Bone marrow (tissue), 2 donors: ENCODE measurements at places on chromosomes 16 and 17.

DNA sequence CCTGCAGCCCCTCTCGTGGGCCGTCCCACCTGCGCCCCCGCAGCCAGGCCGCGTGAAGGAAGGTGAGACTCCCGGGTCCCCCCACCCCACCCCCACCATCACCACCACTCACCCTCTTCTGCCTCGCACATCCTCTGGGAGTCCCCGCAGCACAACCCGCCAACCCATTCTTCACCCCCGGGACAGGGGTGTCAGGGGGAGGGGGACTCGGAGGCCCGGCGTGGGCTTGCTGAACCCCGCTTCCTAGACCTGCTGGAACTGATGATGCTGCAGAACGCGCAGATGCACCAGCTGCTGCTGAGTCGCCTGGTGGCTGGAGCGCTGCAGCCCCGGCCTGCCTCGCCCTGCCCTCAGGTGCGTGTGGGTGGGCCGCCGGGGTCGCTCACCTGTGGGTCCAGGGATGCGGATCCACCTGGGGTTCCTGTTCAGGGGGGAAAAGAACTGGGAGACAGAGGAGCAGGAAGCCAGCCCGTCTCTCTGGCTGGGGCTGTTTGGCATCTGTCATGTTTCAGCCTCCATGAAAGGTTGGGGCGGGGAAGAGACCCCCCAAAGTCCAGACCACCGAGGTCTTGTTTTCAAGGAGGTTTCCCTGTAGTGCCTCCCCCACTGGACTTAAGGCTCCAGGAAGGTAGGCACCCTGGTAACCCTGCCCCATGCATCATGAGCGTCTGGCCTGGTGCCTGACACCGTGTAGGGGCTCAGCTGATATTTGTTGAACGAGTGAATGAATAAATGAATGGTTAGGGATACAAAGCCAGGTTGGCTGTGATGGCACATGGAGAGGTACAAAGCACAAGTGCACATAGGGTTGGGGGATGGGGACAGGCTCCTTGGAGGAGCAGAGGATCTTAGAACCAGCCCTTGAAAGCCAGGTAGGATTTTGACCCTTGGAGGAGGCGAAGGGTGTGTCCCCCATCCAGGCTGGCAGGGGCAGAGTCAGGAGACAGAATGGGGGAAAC lies 849 bp downstream of the PRR29 start:
- DNase-seq, result no peak

- no peak for DNase-seq
These were observed 135.8 kb downstream of the TRIM37 start for GRCh38 chr17:58970609-58971450.

DNA sequence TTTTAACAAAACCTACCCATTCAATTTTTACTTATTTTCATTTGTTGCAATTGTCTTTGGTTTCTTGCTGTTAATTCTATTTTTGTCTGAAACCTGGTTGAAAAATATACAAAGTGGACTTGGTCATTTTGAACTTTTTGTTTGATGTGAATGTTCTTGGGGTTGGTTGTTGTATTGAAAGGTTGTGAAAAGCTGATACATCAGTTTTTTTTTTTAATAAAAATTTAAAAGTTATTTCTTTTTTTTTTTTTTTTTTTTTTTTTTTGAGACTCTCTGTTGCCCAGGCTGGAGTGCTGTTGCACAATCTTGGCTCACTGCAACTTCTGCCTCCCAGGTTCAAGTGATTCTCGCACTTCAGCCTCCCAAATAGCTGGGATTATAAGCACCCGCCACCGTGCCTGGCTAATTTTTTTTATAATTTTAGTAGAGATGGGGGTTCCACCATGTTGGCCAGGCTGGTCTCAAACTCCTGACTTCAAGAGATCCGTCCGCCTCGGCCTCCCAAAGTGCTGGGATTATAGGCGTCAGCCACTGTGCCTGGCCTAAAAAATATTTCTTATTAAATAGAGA lies 28.9 kb downstream of the WIPF2 start:
- DNase-seq, result no peak

- no peak for DNase-seq
These were observed 1.0 kb downstream of the MAP2K4 start for GRCh38 chr17:12021623-12022140.

DNA sequence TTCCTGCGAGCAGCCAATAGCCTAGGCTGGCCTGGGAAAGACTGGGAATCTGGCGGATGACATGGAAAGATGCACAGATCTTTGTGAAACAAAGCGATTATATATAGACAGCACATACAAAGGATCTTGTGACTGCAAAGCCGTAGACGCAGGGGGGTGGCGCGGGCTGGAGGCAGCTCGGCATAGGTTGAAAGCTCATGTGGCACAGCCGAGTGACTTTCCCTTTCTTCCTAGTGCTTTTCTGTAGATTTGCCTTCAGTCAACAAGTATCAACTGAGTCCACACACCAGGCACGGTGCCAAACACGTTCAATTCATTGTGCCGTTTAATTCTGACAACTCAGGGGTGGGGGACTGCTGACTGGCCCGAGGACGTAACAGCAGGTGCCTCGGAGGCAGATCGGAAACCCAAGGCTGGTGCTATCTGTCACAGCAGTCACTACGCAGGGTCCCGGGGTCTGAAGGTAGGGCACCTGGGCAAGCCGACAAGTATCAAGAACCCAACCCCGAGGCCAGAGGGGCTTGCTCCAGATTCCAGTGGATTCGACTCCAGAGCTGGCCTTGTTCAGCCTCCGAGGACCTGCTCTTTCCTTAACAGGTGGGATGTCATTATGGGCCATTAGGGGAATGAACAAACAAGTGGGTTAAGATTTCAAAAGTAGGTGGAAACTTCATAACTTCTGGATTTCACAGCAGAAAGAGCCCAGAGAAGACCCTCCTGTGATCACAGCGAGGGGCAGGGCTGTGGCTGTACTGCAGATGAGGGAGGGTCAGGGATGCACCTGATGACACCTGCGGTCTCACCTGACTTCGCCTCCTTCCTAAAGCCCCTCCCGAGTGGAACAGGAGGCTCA lies 5.9 kb downstream of the PAM16 start:
- DNase-seq, result no peak

GRCh38 chr16:74451951-74452758 lies 30.9 kb upstream of the CLEC18B start:
- no peak for DNase-seq

GRCh38 chr17:49952209-49952911 lies 16.6 kb upstream of the DLX4 start:
- peak; percentile 23 for DNase-seq

GRCh38 chr16:49140618-49141017 lies 141.0 kb downstream of the CBLN1 start:
- no peak for DNase-seq

- DNase-seq, result no peak
These were observed 32.9 kb downstream of the SMYD4 start for GRCh38 chr17:1796800-1797199.

- DNase-seq, result no peak
These were observed 186.0 kb upstream of the ZFHX3 start for GRCh38 chr16:73233846-73234424.

GRCh38 chr17:51054748-51055147 lies 65.9 kb downstream of the SPAG9 start:
- no peak for DNase-seq

DNA sequence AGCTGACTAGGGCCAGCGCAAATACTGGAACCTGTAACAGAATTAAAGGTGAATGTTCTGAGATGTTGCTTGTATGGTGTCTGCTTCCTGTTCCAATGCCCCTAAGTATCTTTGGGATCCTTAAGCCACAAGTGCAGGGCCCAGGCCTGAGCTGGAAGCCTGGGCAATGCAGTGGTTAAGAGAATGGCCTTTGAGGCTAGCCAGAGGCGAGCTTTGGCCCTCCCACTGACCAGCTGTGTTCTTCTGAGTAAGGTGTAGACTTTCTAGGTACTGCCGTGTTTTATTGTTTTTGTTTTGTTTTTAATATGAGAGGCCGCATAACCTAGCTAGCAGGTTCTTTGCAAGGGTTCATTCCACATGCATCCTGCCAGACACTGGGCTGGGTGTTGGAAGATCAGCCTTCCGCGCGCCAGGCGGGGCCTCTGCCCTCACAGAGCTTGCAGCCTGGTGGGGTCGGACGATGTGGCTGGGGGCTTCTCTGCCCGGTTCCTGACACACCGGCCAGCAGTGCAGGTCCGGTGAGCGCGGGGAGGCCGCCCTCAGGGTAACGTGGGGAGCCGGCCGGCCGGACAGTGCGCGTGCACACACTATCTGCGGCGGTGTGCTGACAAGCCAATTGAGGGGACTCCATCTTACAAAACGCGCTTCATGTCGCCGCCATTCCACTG lies 551 bp upstream of the MLX start:
- no peak for DNase-seq

- no peak for DNase-seq
These were observed 1.7 kb upstream of the MAZ start for GRCh38 chr16:29804455-29805231.
